ENCODE measurements at places on chromosomes 6 and 20.
A peak's percentile ranks its signal among the peaks of the same experiment; 100 is the strongest.

GRCh38 chr20:20664795-20665589 is 47.5 kb downstream of the RALGAPA2 start:
- DNase-seq, result peak; percentile 39

GRCh38 chr6:149250951-149251350 is 66.6 kb upstream of the TAB2 start:
- peak; percentile 17 for DNase-seq

DNA sequence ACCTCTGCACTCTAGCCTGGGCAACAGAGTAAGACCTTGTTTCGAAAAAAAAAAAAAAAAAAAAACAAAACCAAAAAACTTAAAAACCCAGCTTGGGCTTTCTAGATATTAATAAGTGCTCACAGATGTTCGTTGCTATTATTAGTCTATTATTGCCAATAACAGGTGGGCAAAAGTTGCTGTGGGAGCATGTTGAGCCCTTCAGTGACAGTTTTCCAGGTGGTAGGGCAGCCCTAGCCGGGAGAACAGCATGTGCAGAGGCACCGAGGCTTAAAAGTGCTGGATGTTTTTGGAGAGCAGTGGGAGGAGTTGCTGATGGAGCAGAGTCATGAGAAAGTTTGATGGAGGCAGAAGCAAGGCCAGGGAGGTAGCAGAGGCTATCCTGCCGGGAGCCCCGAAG is 4.4 kb downstream of the PPP1R16B start:
- no peak for DNase-seq

DNA sequence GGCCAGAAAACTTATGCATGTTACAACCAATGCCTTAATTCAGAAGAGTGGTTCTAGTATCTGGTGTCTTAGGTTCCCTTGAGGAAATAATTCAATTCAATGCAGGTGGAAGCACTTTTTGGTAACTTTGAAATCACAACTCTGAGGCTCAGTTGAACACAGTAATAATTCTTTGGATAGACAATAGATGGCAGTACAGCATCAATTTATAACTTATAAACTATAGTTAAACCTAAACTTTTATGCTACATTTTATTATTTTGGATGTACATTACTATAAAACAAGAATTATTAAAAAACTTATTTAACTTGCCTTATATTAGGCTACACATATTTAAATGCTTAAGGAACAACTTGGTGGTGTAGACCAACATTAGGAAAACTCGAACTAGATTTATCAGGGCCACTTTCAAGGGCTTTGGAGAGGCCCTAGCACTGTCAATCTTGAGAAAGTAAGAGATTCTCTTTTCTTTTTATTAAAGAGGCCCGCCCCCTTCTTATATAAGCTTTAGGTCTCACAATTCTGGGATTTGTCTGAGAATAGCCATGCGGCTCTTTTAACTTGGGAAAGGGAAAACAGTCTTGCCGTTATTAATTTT is 85.9 kb downstream of the CRYBG1 start:
- no peak for DNase-seq

GRCh38 chr6:33492093-33492492 is 37.7 kb downstream of the ZBTB9 start:
- DNase-seq, result no peak

GRCh38 chr6:41375598-41376151 is 40.3 kb downstream of the NCR2 start:
- DNase-seq, result no peak

DNA sequence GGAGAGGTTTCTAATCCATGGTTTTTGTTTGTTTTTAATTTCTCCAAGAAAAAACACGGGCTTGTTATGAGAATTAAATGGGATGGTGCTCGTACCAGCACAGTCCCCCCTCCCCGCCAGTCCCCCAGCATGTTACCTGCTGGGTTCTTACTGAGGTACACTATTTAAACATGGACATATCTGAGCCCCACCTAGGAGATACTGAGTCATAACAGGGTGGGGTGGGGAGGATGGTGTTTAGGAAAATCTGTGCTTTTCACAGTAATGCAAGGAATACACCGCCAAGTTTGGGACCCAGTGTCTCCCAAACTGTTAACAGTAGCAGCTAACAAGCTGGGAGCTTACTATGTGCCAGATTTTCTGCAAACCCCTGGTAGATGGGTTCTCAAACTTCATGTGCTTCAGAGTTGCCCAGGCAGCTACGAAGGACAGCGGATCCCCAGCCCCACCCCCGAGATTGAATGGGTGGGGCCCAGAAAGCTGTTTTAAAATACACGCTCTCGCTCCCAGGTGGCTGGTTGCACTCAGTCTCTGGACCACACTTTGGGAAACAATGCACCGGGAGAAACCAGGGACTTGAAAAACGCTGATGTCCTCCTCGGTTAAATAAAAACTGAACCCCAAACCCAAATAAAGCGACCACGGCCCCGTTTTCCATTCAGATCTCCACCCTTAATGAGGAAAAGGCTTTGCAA is 995 bp downstream of the ZFP64 start:
- DNase-seq, result peak; percentile 73

DNA sequence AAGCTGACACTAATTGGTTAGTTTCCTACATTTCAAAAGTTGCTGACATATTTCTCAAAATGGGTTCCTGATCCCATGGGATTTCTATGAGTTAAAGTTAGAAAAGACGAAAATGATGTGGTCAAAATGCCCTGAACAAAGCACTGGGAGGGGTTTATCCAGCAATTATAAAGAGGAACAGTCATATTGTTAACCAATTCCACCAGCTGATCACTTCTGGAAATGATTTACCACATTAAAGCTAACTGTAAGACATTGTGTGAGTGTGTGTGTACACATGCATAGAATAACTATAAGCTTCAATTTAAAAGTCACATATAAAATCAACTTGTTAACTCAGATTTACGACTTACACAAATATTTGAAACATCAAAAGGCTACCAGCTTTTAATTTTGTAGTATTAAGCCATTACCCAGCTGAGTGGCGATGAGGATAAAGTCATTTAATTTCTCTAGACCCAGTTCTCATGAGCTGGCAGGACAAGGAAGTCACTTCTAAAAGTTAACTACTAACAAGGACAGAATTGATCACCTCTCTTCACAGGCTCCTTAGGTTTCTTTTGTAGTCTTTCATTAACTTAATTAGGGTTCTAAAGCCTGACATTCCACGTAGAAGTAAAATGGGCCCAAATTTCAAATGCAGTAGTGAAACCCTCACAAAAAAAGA is 40.4 kb downstream of the MAN1A1 start:
- DNase-seq, result no peak

GRCh38 chr6:27088068-27088467 is 159.4 kb upstream of the PRSS16 start:
- no peak for DNase-seq

DNA sequence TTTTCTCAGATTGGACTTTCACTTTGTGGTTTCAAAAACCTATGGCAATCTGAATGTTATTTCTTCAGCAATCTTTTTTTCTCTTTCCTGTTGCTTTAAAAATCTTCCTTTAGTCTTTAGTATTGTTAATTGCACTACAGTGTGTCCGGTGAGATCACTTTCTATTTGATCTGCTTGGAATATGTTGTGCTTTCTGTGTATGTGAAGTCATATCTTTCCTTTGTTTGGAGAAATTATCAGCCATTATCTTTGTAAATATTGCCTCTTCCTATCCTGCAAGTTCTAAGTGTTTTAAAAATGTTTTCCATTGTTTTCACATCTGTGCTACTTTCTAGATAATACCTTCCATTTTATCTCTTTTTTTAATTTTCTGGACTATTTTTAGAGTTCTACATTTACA is 171.4 kb upstream of the PRSS16 start:
- no peak for DNase-seq

DNA sequence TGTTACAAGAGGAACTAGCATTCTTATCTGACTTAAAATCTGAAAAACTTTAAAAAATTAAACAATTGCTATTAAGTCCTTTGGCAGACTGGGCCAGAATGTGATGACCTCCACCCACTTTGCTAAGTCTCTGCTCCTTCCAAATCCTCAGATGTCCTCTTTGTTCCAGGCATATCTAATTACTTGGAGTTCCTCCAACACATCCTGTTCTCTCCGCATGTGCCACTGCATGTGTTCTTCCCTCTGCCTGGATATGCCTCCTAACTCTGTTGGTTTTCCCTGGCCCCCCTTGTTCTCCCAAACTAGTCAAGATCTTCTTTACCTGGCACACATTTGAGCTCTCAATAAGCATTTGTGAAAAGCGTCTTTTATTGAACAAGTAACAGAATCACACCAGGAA is 23.1 kb downstream of the ELOVL2 start:
- no peak for DNase-seq

- no peak for DNase-seq
These were observed 98.4 kb upstream of the CARMIL1 start for GRCh38 chr6:25180630-25181349.

- no peak for DNase-seq
These were observed 87.0 kb upstream of the RSPO3 start for GRCh38 chr6:127031511-127031910.
